ENCODE measurements at places on chromosomes 5 and 9. TPM values are rescaled to one million over a fixed set of nuclear protein-coding genes. Genes with fewer than 3 reads are reported as not detected.

GPR150 gene
- not detected for total RNA-seq

TEX48 gene
- total RNA-seq: not detected

PCDHA10 gene
- total RNA-seq: not detected

ORM1 gene
- total RNA-seq: 2.8 TPM

CDKN2B-AS1 gene
- not detected for total RNA-seq

PCDHB12 gene
- total RNA-seq: 0.96 TPM

IL9 gene
- total RNA-seq: not detected

XRCC4 gene
- 1.6 TPM for total RNA-seq

GRCh38 chr9:78023003-78023741 lies 8.4 kb downstream of the GNAQ start:
- no peaks in the 10 kb centered on the region for H3K27me3 ChIP-seq
- H3K4me1 ChIP-seq: peaks cover 22% of the 10 kb centered on the region
- no peak overlapping the region for H3K4me3 ChIP-seq
- no peak for DNase-seq
- no peak overlapping the region for H3K27ac ChIP-seq
- H3K36me3 ChIP-seq: no peaks in the 10 kb centered on the region

DNA sequence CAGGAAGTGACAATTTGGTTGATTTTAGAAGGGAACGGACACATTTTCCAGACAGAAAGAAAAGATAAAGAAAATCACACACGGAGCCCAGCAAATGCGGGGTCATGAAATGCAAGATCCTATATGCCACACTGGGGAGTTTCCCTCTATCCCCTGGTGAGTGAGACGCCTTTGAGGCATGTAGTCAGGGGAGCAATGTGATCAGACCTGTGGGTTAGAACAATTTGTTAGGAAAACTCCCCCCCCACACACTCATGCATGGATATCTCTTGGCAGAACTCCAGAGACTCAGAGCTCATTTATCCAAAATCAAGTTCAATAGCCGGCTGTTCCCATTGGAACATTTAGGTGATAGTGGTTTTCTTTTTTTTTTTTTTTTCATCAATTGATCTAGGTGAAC lies 71.7 kb upstream of the TRIO start:
- no peak overlapping the region for H3K27ac ChIP-seq
- H3K36me3 ChIP-seq: no peaks in the 10 kb centered on the region
- no peaks in the 10 kb centered on the region for H3K4me1 ChIP-seq
- DNase-seq: no peak
- no peaks in the 10 kb centered on the region for H3K27me3 ChIP-seq

DNA sequence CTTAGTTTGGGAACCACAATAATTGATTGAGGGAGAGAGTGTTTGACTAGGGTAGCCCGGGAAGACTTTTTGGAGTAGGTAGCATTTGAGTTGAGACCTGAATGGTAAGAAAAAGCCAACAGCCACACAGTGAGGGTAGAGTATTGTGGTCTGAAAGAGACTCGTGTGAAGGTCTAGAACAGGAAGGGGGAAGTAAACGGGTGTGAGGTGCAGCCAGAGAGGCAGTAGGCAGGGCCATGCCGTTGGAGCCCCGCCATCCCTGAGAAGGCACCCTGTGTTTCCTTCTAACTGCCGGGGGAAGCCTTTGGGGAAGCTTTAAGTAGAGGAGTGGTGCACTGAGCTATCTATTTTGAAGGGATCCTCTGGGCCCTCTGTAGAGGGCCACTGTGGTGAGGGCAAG lies 3.5 kb upstream of the F2RL2 start:
- no peaks in the 10 kb centered on the region for H3K4me1 ChIP-seq
- H3K27me3 ChIP-seq: no peaks in the 10 kb centered on the region
- no peak overlapping the region for H3K27ac ChIP-seq
- no peaks in the 10 kb centered on the region for H3K36me3 ChIP-seq
- DNase-seq: no peak
- H3K4me3 ChIP-seq: no peak overlapping the region

DNA sequence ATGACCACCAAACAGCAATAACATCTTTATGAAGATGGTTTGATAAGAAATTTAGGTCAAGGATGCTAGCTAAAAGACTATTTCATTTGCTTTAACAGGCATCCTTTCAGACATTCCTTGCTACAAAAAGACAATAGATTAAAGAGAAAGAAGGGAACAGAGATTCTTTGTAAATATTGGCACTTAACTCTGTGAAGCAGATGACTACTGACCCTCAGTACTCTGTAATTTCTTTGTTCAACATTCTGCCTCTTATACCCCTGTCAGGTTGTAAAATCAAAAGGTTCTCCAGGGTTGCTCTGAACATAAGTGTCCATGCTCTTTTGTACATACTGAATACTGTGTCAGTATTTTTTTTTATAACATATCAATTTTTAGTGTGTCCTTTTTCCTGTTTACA lies 610.6 kb upstream of the GRAMD2B start:
- no peak for DNase-seq
- no peaks in the 10 kb centered on the region for H3K27me3 ChIP-seq
- H3K27ac ChIP-seq: no peak overlapping the region
- no peaks in the 10 kb centered on the region for H3K4me1 ChIP-seq

DNA sequence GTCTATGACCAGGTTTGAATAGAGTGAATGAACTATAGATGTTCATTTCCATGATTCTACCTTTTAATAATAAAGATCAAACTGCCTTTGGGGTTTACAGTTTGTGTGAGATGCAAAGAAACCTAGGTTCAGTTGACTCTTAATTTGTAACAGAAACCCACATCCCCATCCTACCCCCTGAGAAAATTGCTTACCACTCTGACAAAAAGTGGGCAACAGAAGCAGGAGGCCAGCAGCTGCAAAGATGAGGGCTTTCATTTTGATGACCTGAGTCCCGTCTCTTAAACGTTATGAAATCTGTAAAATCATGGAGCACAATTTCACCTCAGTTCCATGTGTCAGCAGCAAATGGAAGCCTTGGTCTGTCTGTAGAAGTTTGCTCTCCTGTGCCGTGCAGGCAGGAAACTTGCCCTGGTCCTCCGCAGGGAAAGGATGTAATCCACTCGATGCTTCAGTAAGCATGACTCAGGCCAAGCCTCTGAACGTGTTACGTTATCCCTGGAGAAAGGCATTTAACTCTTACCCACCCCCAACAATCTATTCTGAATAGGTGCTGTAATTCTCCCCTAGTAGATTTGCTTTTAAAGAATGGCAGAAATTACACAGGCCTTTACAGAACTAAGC lies at the start of gene F2RL2:
Gene F2RL2, minus strand, starts transcription at position 431 of the 624 bp plus-strand sequence. Its CDS starts 173 bp downstream, at position 258.
- no peaks in the 10 kb centered on the region for H3K36me3 ChIP-seq
- DNase-seq: no peak
- no peaks in the 10 kb centered on the region for H3K27me3 ChIP-seq

GRCh38 chr9:79396168-79396567 lies 175.6 kb upstream of the TLE4 start:
- no peak overlapping the region for H3K4me3 ChIP-seq
- H3K27ac ChIP-seq: no peak overlapping the region
- H3K27me3 ChIP-seq: no peaks in the 10 kb centered on the region

GRCh38 chr5:144882739-144883283 lies 712.1 kb downstream of the KCTD16 start:
- H3K4me3 ChIP-seq: no peak overlapping the region
- no peaks in the 10 kb centered on the region for H3K4me1 ChIP-seq
- H3K36me3 ChIP-seq: no peaks in the 10 kb centered on the region
- H3K27ac ChIP-seq: no peak overlapping the region
- no peak for DNase-seq

DNA sequence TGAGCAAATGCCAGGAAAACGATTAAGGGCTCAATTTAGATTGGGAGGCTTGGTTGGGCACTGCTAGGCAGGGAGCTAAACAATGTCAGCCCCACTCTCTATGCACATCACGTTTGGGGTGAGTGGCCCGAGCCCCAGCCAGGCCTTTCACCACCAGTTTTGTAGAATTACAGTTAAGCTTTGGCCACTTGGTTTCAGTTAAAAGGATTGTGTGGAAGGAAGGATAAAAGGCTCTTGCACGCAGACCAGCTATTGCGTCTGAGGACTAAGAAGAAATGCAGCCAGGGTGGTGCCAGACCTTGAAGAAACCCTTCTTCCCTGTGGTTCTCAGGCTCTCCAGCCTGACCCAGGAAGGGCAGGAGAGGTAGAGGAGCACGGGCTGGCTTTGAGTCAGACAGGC lies 125.3 kb upstream of the SLC44A1 start:
- DNase-seq: no peak
- peak overlapping the region; percentile 16 for H3K27ac ChIP-seq
- H3K4me3 ChIP-seq: no peak overlapping the region
- peaks cover 23% of the 10 kb centered on the region for H3K4me1 ChIP-seq

- no peaks in the 10 kb centered on the region for H3K36me3 ChIP-seq
- H3K4me1 ChIP-seq: peaks cover 31% of the 10 kb centered on the region
- no peaks in the 10 kb centered on the region for H3K27me3 ChIP-seq
- H3K4me3 ChIP-seq: no peak overlapping the region
- DNase-seq: no peak
Observed at GRCh38 chr5:123814801-123815470, 303.0 kb downstream of the CSNK1G3 start.

GRCh38 chr9:95455714-95456113 lies 61.1 kb downstream of the PTCH1 start:
- H3K36me3 ChIP-seq: no peaks in the 10 kb centered on the region
- H3K27me3 ChIP-seq: no peaks in the 10 kb centered on the region
- H3K27ac ChIP-seq: no peak overlapping the region
- DNase-seq: no peak
- H3K4me3 ChIP-seq: no peak overlapping the region

- H3K27ac ChIP-seq: no peak overlapping the region
- peaks cover 4% of the 10 kb centered on the region for H3K36me3 ChIP-seq
- H3K4me3 ChIP-seq: no peak overlapping the region
- H3K4me1 ChIP-seq: peaks cover 4% of the 10 kb centered on the region
- no peaks in the 10 kb centered on the region for H3K27me3 ChIP-seq
Observed at GRCh38 chr5:78467752-78468357, 107.4 kb downstream of the SCAMP1 start.

- H3K27me3 ChIP-seq: no peaks in the 10 kb centered on the region
- H3K4me1 ChIP-seq: peaks cover 54% of the 10 kb centered on the region
- H3K4me3 ChIP-seq: no peak overlapping the region
Observed at GRCh38 chr5:149745212-149745942, 15.3 kb downstream of the PPARGC1B start.

GRCh38 chr5:54315736-54316528 lies 5.6 kb upstream of the ARL15 start:
- no peaks in the 10 kb centered on the region for H3K27me3 ChIP-seq
- DNase-seq: no peak
- H3K27ac ChIP-seq: no peak overlapping the region
- peaks cover 4% of the 10 kb centered on the region for H3K4me1 ChIP-seq

- H3K36me3 ChIP-seq: no peaks in the 10 kb centered on the region
- no peaks in the 10 kb centered on the region for H3K27me3 ChIP-seq
Observed at GRCh38 chr9:14323083-14323971, 9.4 kb upstream of the NFIB start.

GRCh38 chr9:106675780-106676179 lies 187.2 kb upstream of the ZNF462 start:
- H3K27me3 ChIP-seq: no peaks in the 10 kb centered on the region
- DNase-seq: peak; percentile 59
- peaks cover 6% of the 10 kb centered on the region for H3K4me1 ChIP-seq
- no peak overlapping the region for H3K4me3 ChIP-seq
- no peaks in the 10 kb centered on the region for H3K36me3 ChIP-seq

GRCh38 chr9:98654247-98654646 lies 54.5 kb downstream of the GABBR2 start:
- no peaks in the 10 kb centered on the region for H3K36me3 ChIP-seq
- no peaks in the 10 kb centered on the region for H3K4me1 ChIP-seq
- no peak overlapping the region for H3K27ac ChIP-seq
- DNase-seq: no peak
- no peak overlapping the region for H3K4me3 ChIP-seq
- H3K27me3 ChIP-seq: no peaks in the 10 kb centered on the region

GRCh38 chr5:142836048-142836447 lies 65.9 kb downstream of the ARHGAP26 start:
- H3K27me3 ChIP-seq: no peaks in the 10 kb centered on the region
- no peak overlapping the region for H3K27ac ChIP-seq
- no peak for DNase-seq
- no peaks in the 10 kb centered on the region for H3K36me3 ChIP-seq

DNA sequence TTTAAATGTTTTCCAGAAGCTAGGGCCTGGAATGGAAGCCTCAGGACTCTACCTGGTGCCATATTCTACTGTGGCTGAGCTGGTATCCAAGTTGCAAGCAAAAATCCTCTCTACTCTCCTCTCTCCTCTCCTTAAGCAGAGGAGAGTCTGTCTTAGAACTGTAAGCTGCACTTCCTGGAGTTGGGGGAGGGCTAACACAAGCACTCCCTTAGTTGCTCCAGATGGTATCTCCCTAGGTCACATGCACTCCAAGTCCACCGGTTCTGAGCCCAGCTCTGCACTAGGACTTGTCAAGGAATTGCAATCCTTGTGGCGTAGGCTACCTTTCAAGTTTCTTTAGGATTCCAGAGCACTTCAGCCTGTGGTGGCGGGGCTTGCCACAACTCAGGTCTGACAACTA lies 513.9 kb upstream of the RGMB start:
- no peaks in the 10 kb centered on the region for H3K36me3 ChIP-seq
- no peak overlapping the region for H3K27ac ChIP-seq
- DNase-seq: no peak
- no peaks in the 10 kb centered on the region for H3K27me3 ChIP-seq
- H3K4me3 ChIP-seq: no peak overlapping the region
- no peaks in the 10 kb centered on the region for H3K4me1 ChIP-seq

DNA sequence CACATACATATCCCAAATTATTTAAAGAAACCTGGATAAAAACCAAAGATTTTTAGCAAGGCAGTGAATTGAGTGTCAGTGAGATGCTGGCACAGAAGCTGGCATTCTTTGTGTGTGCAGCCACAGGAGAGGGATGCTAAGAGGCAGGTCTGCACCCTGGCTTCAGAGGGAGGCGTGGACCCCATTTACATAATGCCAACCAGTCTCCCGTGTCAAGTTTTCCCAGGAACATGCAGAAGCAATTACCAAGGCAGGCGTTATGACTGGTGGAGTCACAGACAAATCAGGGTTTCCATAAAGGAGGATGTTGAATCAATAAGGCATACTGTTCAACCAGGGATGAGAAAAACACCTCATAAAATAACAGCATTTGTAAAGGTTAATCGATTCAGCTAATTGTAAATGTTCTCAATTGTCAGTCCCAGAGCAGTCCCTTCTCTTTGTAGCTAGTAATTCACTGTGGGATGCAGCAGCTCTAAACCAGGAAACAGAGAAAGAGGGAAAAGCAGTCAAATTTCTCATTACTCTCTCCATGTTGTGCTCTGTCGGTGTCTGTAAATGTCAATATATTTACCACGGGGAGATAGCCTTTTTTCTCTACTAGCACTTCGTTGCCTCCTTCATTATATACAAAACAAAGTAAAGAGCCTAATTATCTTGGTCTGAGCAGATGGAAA lies 452.4 kb upstream of the GRAMD2B start:
- H3K27me3 ChIP-seq: no peaks in the 10 kb centered on the region
- H3K4me3 ChIP-seq: no peak overlapping the region
- no peaks in the 10 kb centered on the region for H3K4me1 ChIP-seq
- no peak for DNase-seq

- no peaks in the 10 kb centered on the region for H3K36me3 ChIP-seq
- no peak for DNase-seq
- H3K27me3 ChIP-seq: no peaks in the 10 kb centered on the region
- peaks cover 39% of the 10 kb centered on the region for H3K4me1 ChIP-seq
- peak overlapping the region; percentile 83 for H3K27ac ChIP-seq
- no peak overlapping the region for H3K4me3 ChIP-seq
Observed at GRCh38 chr5:135271533-135272310, 127.3 kb downstream of the MACROH2A1 start.

Data from psoas muscle (tissue), 8 donors.